ENCODE measurements at places on chromosomes 1 and 21.

- peak; percentile 26 for DNase-seq
Observed at GRCh38 chr1:202192770-202193613, 607 bp upstream of the LGR6 start.

DNA sequence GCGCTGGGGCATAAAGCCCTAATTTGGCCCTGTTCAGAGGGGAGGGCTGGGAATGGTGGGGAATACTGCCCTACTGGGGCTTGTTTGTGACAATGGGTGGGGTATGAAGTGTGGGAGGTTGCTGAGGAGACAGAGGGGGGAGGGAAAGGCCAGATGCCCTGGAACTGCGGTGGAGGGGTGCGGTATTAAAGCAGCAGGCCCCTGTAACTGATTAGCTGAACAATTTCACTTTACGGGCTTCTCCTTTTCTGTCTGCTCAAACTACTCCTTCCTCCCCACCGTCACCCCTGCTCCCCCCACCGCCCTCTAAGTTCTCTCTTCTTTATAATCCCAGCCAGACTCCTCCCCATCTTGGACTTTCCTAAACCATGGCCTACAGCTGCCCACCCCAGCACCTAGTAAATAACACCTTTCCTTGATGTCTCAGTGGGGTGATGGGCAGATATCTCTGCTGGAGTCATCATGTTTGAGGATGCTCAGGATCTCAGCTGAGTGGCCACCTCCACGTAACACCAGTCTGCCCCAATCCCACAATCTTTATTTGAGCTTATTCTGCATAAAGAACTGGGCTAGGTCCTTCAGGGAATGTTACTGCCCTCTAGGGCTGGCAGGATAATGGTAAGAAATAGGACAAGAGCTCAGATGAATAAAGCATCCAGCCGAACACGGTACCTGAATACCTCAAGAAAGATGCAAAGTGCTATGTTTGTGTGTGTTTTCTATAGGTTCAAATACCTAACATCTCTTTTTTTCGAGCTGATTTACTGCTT is 33.5 kb downstream of the XCL1 start:
- DNase-seq, result no peak

GRCh38 chr1:17768651-17769241 is 13.6 kb downstream of the ACTL8 start:
- no peak for DNase-seq

DNA sequence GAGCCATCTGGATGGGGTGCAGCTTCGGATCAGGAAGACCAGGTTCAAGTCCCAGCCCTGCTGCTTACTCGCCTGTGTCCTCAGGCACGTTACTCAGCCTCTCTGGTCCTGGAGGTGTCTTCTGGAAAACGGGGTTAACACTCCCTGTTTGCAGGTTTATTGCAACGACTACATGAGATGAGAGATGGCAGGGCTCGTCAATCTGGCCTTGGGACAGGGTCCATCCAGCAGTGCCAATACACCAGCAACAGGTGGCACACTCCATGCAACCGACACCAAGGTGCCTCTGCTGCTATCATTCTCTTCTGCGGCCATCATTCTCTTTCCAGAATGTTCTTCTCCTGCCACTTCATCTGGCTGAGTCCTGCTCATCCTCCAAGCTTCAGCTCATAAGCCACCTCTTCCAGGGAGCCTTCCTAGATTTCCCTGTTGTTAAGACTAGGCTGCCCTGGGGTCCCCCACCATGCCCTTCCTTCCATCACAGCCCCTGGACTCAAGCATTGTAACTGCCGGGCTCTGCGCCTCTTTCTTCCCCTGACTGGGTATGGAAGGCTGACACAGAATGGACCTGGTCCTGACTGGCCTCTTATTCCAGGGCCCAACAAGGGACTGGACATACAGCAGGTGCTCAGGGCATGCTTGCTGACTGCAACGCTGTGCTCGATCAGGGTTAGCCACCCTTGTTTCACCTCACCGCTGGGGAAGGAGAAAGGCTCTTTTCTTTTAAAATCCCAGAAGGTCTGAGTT is 87.4 kb downstream of the DMRTB1 start:
- DNase-seq, result no peak

- no peak for DNase-seq
Observed at GRCh38 chr1:203870245-203870644, 8.8 kb downstream of the SNRPE start.

DNA sequence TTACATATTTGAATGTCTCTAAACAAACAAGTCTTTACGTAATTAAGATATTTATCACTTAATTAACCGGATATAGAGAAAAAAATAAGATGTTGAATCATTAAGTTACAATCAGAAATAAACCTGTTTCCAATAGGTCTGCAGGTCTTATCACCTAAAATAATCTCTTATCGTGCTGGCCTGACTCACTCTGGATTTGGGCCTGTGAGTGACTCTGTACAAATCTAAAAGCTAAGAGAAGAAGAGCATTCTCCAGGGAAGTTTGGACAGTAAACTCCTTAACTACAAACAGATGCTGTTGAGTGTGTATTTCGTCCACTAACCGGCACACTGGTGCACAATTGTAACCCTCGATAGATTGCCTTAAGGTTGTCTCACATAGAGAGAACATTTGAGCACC is 25.3 kb downstream of the CEP104 start:
- no peak for DNase-seq

DNA sequence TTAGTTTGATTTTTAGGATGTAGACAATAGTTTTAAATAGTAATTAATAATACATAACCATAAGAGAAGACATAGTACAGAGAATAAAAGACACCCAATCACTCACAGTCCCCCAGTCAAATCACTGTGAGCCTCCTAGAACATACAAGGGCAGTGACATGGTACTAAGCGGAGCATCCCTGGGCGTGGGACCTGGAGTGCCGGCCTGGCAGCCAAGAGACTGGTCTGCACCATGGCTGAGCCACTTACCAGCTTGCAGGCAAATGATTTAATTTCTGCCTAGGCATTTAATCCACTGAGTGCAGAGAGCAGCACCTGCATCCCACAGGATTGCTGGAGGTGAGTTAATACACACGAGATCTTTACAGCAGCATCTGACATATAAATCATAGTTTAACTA is 20.4 kb downstream of the SDHB start:
- DNase-seq, result no peak
